WTC11 (cell line): ENCODE measurements at places on chromosomes 2 and 18.

DNA sequence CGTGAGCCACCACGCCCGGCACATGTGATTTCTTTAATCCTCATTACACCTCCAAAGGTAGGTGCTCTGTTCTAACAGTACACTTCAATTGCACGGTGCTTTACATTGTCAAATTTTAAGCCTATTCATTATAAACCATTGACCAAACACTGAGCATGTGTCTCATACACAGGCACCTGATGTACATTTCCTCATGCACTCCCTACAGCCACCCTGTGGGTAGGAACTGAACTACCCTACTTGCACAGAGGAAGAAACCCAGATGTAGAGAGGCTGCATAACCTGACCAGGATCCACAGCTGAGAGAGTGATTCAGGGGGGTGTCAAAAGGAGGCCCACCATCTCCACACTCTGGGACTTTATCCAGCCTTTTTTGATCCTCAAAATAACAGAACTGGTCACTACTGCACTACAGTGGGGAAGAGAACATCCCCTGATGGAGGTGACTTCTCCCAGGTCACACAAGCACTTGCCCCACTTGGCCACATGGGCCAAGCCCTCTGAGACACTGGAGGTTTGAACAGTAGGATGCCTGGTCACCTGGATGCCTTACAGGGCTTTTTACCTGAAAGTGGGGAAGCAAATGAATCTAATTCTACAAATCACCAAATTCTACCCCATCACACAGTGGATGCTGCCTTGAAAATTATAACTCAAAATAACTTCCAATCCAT is 6.9 kb upstream of the DPYSL5 start:
- no peak for DNase-seq

GRCh38 chr2:27954221-27954673 is 63.7 kb downstream of the BABAM2 start:
- no peak for DNase-seq

DNA sequence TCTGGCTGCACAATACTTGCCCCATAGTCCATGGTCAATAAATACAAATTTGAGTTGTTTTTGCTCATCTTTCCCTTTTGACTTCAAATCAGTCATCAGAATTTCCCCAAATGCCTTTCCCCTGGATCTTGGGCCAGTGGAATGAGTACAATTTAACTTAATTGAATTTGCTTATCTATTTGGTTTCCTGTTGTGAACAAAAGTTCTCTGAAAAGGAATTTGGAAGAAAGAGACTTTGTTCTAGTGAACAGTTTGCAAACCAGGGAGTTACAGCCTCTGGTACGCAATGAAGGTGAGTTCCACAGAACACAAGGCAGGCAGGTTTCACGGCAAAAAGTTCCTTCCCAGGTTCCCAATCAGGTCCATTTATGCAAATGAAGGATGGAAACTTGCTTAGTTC is 1.2 kb upstream of the UGT1A1 start:
- DNase-seq = no peak

GRCh38 chr2:216756435-216756834 is 61.1 kb upstream of the IGFBP5 start:
- no peak for DNase-seq

DNA sequence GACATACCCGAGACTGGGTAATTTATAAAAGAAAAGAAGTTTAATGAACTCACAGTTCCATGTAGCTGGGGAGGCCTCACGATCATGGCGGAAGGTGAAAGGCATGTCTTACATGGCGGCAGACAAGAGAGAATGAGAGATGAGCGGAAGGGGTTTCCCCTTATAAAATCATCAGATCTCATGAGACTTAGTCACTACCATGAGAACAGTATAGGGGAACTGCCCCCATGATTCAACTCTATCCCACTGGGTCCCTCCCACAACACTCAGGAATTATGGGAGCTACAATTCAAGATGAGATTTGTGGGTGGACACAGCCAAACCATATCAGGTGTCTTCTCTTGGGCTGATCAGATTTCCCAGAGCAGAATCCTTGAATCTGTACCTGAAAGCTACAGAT is 617.3 kb upstream of the ID2 start:
- no peak for DNase-seq

- no peak for DNase-seq
Observed at GRCh38 chr2:45696708-45697107, 45.2 kb downstream of the PRKCE start.

DNA sequence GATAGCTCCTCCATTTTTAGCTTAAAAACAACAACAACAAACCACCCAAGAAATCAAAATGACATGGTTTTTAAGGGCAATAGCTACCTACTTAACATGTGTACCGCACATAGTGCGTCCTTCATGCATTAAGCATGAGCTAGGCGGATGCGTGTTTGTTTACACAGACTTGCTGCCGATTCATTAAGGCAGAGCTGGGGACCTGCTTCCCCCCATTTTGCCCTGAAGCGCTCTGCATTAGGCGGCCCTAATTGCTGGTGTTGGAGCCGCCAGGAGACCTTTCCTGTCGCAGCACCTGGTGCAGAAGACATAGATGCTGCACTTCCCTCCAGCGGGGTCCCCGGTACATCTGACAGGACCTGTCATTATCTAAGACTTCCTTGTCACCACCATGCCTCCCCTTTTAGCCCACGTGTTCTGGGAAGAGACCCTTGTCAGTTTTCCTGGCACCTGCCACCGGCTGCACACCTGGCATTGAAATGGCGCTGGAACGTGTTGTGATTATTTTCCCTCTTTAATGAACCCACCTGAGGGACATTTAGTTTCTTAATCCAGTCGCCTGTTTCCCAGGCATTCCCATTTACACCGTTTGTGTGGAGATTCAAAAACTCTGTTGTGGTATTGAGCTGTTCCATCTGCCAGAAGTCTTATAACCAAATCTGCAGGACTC is 261.1 kb upstream of the RAB12 start:
- DNase-seq = no peak

DNA sequence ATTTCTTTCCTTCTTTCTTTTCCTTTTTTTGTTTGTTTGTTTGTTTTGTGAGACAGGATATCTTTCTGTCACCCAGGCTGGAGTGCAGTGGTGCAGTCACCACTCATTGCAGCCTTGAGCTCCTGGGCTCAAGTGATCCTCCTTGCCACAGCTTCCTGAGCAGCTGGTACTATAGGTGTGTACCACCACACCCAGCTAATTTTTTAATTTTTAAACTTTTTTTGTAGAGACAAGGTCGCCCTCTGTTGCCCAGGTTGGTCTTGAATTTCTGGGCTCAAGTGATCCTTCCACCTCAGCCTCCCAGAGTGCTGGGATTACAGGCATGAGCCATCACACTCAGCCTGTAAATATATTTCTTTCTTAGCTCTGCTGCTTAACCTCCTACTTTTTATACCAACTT is 83.4 kb upstream of the CYP20A1 start:
- no peak for DNase-seq

- no peak for DNase-seq
Observed at GRCh38 chr2:205107810-205108209, 562.5 kb downstream of the PARD3B start.

DNA sequence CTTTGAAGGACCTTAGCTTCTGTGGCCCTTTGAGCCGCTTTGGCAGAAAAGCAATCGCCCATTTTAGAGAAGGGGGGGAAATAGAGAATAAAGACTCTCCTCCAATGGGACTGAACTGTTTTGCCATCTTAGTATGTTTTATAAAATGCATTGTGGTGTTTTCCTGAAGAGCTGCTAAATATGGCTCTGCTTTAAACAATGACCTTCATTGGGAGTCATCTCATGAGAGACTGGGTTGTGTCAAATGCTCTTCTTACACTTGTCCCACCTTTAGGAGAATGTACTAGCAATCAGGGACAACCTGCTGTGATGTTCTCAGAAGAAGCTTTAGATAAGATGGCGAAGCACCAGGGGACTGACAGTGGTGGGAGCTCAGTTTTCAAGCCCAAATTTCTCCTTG is 418.9 kb upstream of the POU3F3 start:
- no peak for DNase-seq

- no peak for DNase-seq
Observed at GRCh38 chr2:151374436-151374835, 17.0 kb downstream of the TNFAIP6 start.

- no peak for DNase-seq
Observed at GRCh38 chr18:2992995-2993877, 19.7 kb downstream of the LPIN2 start.

GRCh38 chr2:235639428-235639773 is 145.6 kb downstream of the AGAP1 start:
- DNase-seq = no peak

- DNase-seq = peak; percentile 71
Observed at GRCh38 chr18:48605408-48605845, 66.6 kb downstream of the CTIF start.

- DNase-seq = no peak
Observed at GRCh38 chr2:7847321-7847720, 834.5 kb upstream of the ID2 start.

GRCh38 chr2:218984239-218985020 is 554 bp downstream of the FEV start:
- DNase-seq = peak; percentile 54

DNA sequence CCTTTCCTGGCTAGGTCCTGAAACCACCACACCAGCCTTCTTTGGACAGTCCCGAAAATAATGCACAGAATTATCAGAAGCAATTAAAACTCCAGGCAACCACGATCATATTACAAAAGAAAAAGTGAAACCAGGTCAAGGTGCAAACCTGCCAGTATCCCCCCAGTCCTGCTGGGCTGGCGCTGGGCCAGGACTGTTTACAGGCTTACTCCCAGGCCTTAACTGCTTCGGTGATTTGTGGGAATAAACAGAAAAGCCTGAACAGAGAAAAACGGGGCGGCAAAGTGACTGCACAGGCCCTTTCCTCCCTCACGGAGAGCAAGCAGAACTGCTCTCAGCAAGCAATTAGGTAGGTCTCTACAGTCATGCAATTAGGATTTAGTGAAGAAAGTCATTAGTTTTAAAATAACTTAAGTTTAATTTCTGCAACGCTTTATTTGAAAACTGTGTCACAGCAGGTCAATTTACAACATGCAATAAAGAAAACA is 1.3 kb downstream of the HDAC4 start:
- DNase-seq = no peak

GRCh38 chr2:123101434-123101833 is 923.7 kb upstream of the CNTNAP5 start:
- no peak for DNase-seq

GRCh38 chr2:157657858-157658257 is 29.2 kb upstream of the ACVR1C start:
- DNase-seq = no peak

DNA sequence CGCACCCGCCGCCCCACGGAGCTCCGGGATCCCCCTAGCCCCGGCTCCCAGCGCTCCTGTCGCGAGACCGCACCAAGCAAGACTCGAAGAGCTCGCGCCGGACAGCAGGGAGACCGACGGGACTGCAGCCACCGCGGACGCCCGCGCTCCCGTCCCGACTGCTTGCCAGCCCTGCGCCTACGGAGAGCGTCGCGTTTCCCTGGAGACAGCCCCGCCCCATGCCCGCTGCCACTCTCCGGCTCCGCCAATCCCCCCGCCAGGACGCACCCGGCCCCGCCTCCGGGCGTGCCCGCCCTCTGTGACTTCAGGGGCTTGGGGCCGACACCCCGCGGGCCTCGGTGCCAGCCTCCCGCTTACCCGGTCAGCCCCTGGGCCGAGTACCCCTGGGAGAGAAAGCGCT is at the start of gene ANKMY1:
ANKMY1 (minus strand) TSS at position 181 of the 400 bp plus-strand sequence. CDS start 653 bp downstream, outside the sequence.
- peak; percentile 94 for DNase-seq

DNA sequence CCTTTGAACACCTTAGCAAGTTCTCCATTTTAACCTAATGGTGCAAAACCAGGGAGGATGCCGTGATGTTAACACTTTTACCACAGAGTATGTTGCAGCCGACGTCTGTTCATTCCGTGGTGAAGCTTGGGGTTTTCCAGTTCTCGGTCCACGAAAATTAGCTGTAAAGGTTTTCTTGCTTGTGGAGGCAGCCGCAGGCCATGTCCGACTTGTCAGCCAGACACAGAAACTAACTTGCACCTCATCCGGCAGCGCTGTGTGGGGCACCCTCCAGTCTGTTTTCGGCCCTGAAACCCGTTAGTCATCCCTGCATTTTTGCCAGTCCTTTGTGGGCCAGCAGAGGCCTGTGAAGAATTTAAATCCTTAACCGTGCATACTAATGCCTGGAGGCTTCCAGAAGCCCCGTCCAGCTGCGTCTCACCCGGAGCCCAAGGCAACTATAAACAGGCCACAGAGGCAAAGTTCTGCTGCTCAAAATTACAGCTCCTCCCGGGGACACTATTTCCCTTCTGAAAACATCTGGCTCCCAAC is 70.6 kb downstream of the SH3YL1 start:
- no peak for DNase-seq

- DNase-seq = peak; percentile 45
Observed at GRCh38 chr2:197255543-197255942, 55.0 kb downstream of the ANKRD44 start.

GRCh38 chr18:48110797-48111196 is 180.3 kb upstream of the SMAD2 start:
- no peak for DNase-seq

- DNase-seq = no peak
Observed at GRCh38 chr2:88955607-88956006, 264.1 kb downstream of the RPIA start.

GRCh38 chr2:237479747-237480146 is 7.3 kb upstream of the MLPH start:
- DNase-seq = no peak

- no peak for DNase-seq
Observed at GRCh38 chr2:191465766-191466420, 212.0 kb upstream of the NABP1 start.

GRCh38 chr18:13137670-13138419 is 80.7 kb upstream of the LDLRAD4 start:
- no peak for DNase-seq

GRCh38 chr2:232102380-232102779 is 140.9 kb downstream of the DIS3L2 start:
- no peak for DNase-seq

DNA sequence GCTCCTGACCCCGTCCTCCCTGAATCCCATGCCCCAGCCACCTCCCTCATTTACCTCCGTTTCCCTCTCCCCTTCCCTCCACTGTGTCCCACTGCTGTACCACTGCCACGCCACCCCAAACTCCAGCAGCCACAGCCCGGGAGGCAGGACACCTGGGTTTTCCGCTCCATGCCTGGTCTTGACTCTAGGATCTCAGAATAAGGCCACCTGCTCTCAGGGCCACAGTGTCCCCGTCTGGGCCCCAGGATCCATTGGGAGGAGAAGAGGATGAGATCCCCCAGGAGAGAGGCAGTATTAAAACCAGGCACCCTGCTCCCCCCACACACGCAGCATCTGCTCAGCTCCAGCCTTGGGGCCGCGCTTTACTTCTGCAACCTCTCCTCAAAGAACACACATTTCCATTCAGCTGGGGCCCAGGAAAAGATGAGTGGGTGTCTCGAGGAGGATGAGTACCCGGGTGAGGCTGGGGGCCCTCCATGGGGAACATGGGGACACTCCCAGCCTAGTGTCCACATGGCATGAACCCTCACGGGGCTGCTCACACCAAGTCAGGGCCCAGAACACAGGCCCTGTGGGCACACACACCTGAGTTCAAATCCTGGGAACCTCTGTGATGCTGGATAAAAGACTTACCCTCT is 32.8 kb upstream of the TNS1 start:
- DNase-seq = no peak

DNA sequence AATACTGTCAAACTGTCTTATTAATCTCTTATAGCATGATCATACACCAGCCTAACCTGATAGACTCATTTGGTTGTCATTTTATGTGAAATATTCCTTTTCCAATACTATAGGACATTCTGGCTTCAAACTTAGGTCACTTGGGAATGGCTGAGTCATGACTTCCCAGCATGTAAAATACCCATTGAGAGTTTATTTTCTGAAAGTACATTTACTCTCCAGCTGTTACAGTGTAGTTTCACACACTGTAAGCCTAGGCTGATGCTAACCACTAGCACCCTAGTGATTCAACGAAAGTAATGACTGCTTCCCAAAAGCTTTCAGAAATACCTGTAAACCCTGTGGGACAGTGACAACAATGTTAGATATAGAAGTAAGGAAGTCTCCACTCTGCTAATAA is 93.8 kb downstream of the FIGN start:
- no peak for DNase-seq
